Jurkat, Clone E6-1 (cell line): ENCODE measurements at places on chromosomes 5 and 9.

DNA sequence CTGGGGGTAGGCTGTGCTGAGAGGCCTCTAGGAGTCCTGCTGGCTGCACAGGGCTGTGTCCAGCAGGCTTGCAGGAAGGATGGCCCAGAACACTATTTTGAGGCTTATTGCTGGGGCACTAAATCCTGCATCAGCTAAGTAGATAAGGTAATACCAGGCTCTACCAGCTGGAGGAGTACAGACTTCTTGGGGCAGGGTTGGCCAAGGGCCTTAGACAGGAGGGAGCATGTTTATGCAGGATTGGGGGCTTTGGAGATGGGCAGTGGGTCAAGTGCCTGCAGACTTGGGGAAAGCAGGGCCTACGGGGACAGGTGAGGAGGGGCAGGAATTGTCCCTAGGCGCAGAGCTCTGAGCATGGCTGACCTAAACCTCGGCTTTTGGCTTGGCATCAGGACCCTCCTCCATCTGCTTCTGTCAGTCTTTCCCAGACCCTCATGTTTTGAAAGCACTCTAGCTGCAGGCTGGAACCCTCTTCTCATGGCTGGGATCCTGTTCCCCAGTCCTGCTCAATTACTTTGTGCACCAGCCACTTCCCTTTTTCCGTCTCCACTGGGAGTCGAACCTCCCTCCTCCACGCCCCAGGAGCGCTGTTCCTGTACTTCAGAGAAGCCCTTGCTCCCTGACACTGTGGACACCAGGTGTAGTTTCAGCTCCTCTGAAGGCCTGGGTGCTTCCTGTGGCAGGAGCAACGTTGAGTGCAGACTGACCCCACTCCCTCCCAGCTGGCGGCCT lies 61.0 kb upstream of the SPTLC1 start:
- no peak for DNase-seq

DNA sequence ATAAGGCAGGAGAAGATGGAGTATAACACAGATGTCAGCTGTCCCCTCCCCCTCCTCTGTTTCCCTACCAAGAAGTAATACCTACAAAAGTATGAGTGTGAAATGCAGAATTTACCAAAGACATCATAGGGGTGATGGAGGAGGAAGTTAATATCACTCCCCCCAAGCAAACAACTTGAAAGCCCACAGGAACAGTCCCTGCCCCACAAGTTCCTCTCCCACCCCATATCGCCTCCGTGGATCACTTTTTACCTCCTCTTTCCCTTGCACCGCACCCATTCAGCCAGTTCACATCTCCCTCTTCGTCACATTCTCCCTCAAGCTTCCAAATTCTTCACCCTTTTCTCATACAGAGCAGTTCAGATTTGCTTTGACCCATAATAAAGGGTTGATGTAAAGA lies 7.0 kb upstream of the SIL1 start:
- no peak for DNase-seq

- DNase-seq, result peak; percentile 31
Observed at GRCh38 chr9:129442803-129443511, 177.9 kb downstream of the C9orf50 start.

DNA sequence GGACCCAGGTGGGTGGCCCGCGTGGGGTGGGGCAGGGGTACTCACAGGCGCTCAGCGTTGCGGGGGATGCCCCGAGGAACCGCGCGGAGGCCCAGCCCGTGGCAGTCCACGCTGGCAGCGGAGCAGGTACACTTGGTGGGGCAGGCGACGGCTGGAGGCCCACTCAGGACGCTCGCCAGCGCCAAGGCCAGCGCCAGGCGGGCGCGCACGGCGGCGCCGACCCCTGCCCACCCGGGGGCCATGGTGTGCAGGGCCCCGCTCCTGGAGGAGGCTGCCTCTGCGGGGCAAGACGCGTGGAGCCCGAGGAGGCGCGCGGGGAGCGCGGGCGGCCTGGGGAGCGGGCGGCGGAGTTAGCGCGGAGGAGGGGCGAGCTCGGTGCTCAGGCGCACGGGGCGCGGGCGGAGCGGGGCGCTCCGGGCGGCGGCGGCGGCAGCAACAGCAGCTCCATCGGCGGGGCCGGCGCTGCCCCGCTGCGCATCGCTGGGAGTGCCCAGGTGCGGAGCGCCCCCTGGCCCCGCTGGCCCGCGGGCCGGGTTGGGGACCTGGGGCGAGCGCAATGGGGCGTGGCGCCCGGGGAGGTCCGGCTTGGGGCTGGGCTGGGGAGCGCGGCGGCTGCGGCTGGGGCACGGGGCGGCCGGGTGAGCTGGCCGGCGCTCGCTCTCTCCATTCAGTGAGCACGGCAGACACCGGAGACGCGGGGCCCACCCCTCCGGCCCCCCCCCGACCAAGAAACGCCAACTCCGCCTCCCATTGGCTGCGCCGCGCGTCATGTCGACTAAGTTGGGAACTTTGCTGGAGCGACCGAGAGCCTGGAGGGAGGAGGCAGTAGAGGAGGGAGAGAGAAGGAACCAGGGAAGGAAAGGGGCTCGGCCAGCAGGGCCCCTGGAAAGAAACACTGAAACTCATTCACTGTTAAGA lies at the start of gene SLIT3:
SLIT3 (minus strand) TSS at position 672 of the 918 bp plus-strand sequence; CDS start at position 242, 430 bp downstream.
- DNase-seq, result no peak

DNA sequence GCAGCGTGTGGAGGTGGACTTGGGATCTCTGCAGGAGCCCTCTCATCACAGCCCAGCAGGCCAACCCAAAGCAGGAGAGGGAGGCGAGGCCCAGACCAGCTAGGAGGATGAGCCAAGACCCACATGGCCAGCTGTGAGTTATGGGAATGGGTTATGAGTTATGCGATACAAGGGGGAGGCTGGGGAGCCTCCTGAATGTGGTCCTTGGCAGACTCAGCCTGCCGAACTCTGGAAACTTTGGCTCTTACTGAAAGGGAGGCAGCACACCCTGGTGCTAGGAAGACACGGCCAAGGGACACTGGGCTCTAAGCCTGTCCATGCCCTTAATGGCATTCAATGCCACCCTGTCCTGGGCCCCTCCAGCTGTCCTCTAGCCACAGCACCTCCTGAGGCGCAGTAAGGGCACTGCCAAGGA lies 7.7 kb upstream of the VAV2 start:
- no peak for DNase-seq

GRCh38 chr5:52077941-52078815 lies 694.9 kb downstream of the ISL1 start:
- no peak for DNase-seq

DNA sequence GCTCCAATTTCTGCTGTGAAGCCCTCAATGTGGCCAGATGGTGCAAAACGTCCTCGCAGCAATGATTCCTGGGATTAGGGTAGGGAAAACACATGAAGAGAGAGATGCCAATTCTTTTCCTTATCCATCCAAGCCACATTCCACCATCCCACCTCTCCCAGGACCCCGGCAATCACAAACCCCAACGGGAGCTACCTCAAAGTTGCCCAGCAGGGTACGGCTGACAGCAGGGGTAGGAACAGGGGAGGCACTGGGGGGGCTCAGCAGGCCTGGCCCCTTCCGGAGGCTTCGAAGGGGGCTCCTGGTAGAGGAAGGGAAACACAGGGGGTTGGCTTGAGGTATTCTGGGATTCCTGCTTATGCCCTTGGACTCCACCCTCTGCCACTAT lies 3.4 kb upstream of the STOML2 start:
- DNase-seq, result no peak

- DNase-seq, result no peak
Observed at GRCh38 chr9:134968011-134968822, 50.5 kb upstream of the FCN1 start.

DNA sequence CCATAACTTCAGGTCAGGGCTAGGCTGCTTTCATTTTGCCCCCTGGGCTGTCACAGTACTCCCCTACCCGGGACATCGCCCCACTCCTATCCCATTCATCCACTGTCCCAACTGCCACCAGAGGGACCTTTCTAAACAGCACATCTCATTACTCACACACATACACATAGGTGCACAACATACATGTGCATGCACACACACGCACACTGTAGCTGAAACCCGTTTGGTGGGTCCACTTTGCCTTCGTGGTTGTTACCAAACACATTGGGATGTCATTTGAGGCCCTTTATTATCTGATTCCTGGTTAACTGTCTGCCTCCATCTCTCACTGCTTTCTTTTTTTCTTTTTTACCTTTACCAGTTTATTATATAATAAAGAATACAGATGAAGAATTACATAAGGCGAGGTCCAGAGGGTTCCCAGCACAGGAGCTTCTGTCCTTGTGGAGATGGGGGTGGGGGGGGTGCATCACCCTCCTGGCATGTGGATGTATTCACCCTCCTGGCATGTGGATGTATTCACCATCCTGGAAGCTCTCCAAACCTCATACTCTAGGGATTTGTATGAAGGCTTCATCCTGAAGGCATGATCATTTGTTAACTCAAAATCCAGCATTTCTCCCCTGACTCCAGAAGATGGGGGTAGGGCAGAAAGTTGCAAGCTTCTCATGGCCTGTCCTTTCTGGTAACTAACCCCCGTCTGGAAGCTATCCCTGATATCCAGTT lies 186.0 kb downstream of the GOLPH3 start:
- DNase-seq, result no peak

- DNase-seq, result no peak
Observed at GRCh38 chr9:88724331-88724730, 189.4 kb downstream of the NXNL2 start.
